ENCODE measurements at places on chromosomes 6 and 20.

GRCh38 chr6:119205911-119206618 lies 127.6 kb upstream of the FAM184A start:
- no peak for DNase-seq

DNA sequence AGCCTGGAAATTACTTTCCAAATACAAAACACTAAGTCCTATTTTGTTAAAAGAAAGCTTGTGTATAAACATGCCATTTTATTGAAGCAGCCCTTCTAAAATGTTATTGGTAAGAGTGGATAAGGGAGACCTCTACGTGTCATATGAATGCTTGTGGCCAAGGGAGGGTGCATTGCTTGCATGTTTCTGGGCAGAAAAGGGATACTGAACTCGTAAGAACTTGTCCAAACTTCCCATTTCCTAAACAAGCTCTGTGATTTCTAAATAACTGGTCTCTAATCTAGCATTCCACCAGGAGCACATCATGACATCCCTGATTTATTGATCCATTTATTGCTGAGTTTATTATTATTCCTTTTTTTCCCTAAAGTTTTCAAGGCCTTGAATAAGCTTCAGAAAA lies 474.1 kb downstream of the CD109 start:
- no peak for DNase-seq

- no peak for DNase-seq
Measured at GRCh38 chr20:15726416-15726815, 846.8 kb downstream of the KIF16B start.

- DNase-seq = no peak
Measured at GRCh38 chr6:5067305-5067704, 17.8 kb upstream of the PPP1R3G start.

- no peak for DNase-seq
Measured at GRCh38 chr6:33018418-33018817, 9.0 kb upstream of the HLA-DOA start.

GRCh38 chr20:58447511-58448391 lies 58.7 kb downstream of the VAPB start:
- DNase-seq = peak; percentile 29

DNA sequence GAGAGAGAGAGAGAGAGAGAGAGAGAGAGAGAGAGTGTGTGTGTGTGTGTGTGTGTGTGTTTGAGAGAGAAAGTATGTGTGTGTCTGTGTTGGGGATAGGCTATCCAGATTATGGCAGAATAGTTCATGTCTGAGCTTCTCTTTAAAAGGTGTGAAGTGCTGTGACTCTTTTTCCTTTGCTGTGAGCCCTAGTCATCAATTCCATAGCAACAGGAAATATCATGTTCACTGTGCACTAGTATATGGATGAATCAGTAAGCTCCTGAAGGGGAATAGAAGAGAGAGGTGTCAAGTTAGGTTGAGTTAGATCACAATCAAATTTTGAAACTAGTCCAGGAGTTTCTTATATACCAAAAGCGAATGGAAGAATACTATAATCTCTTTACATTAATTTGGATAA lies 318.7 kb downstream of the RFPL4B start:
- DNase-seq = no peak

GRCh38 chr20:58635279-58635665 lies 15.8 kb upstream of the STX16 start:
- DNase-seq = no peak

DNA sequence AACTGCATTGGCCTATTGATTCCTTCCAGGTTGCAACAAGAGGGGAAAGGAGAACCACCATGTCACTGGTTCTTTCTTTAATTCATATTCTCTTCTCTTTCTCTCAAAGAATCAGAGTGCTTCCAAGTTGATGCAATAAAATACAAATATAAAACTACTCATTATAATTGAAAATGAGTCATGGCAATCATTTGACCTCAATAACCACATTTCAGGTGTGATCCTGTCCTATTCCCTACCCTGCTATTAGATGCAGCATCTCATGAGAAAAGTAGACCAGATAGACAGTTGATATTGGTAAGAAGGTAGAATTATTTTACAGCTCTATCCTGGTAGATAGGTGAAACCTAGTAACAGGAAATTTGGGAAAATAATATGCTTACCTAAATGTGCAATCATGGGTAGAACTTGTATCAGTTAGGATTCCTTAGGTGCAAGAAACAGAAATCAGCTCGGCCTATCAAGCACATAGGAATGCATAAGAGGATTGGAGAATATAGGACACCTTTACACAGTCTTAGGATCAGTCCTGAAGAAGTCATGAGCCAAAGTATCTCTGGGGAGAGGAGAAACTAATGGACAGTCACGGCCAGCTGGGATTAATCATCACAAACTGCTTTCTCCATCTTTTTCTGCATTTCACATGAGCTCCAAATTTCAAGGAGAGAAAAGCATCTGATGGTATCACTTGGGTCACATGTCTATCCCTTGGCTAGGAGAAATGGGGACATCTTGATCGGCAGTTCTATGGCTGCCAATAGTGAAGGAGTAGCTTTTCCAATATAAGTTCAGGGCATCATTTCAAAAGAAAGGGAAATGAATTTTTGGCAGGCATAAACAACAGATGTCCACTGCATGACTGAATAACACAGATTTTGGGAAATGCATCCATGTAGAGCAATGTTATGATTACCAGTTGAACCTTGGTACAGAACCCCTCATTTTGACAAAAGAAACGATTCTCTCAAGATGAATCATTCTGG lies 19.3 kb upstream of the RNF146 start:
- no peak for DNase-seq

GRCh38 chr6:20705741-20706140 lies 171.5 kb downstream of the CDKAL1 start:
- no peak for DNase-seq

- DNase-seq = no peak
Measured at GRCh38 chr20:22688485-22688884, 104.1 kb upstream of the FOXA2 start.

DNA sequence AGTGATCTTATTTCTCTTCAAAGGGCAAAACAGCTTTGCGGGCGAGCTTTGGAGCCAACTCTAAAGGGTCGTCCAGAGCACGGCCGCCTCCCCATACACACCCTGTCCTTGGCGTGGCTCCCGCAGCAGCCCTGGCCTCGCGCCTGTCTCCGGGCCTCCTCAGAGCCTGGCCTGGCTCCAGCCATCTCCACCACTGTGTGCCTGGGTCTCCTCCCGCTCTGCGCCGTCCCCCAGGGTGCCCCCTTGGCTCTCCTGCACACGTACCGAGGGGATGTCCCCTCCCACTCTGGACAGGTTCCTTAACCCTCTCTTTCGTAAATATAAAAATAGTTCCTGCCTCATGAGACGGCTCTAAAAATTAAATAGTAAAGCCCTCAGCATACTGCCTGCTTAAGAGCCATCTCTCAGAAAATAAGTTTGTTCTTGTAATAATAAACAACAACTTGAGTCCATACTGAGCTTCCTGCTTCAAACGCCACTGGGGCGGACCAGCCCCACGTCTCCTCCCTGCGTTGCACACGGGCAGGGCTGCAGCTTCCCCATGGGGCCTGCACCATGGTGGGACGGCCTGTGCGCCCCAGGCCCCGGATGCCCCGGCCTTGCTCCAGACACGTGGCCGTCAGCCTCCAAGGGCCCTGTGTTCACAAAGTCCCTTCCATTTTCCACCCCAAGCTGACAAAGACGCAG lies 226.2 kb downstream of the TTLL2 start:
- DNase-seq = no peak

GRCh38 chr6:32203426-32204267 lies 11.2 kb upstream of the GPSM3 start:
- no peak for DNase-seq

- DNase-seq = no peak
Measured at GRCh38 chr20:19741924-19742323, 16.1 kb upstream of the RIN2 start.

DNA sequence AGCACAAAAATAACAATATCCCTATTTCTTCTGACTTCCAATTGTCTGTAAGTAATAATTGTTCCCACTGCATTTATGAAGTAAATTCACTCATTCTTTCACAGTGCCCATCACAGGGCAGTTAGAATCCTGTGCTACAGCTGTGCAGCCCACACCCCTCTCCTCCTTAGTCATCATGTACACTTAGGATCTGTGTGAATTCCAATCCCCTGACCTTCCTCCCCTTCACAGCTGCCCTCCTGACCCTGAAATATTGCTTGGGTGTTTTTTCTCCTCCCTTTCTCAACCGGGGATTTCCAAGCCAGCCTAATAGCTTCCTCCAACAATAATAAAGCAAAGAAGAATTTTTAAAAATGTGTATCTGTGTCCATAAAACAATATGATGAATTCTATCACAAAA lies 91.5 kb upstream of the BEND6 start:
- no peak for DNase-seq

- DNase-seq = no peak
Measured at GRCh38 chr6:113170454-113170853, 686.7 kb upstream of the MARCKS start.

DNA sequence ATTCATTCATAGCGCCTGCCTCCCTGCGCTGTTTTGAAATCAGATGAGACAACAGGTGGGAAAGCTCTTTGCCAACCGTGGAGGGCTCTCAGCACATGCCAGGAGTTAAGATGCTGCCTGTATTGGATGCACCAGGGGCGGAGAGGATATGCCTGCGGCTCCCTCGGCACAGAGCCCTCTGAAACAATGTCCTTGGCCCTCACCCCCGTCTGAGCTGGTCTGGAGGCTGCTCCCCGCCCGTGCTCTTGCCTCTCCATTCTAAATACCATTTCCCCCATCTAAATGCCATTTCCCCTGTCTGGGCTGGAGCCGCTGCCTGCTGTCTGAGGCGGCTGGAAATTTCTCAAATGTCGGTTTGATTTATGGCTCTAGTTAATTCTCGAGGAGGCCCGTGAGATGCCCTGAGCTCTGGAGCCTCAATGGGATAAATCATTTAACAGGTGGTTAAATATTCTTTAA lies 50.8 kb upstream of the MLN start:
- no peak for DNase-seq

GRCh38 chr6:26317503-26317902 lies 47.5 kb upstream of the BTN3A2 start:
- no peak for DNase-seq

DNA sequence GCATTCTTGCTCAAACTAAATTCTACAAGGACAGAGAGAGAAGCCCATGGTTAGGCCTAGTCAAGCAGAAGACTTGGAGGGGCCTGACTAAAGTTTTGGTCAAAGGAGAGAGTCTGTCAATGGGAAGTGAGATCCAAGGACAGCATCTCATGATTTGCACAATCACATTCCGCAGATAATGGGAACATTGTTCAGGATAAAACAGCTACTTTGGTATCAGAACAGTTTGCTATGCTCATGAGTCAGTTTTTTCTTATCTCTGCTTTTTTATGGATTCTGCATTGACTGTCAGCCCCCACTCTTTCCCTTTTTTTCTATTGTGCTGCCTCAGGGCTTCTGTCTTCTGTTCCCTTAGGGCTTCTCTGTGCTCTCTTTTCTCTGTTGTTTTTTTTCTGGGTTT lies 28.6 kb downstream of the AKAP7 start:
- no peak for DNase-seq

DNA sequence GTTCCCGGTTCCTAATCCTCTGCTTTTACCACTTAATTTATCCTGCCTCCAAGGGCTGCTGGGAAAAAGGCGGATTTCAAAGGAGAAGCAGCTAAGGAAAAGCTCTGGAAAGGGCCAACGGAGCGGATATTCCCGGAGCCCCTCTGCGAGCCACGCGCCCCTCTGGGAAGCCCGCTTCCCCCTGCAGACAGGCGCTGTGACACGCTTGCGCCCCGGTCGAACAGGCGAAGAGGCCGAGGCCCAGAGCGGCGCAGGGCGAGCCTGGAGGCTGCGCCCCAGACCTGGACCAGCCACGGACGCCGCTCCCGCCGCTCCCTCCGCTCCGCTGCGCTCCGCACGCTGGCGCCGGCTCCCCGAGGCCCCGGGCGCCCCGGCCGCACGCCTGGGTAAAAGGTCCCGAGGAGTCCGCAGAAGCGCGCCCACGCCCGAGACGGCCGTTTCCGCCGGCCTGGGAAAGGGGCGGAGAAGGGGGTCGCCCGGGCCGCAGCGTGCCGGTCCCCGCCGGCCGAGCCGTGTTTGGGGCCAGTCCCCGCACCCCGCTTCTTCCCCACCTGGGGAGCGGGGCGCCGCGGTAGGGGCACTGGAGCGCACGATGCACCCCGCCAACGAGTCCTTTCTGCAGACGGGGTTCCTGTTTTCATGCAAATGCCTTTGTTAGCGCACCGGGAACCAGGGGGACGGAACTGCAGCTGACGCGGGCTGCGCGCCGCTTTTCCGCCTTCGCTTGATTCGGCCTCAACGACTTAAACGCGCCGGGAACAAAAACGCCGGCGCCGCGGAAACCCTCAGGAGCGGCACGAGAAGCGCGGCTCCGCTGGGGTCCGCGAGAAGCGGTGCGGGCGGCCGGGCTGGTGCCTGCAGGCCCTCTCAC lies 91.9 kb upstream of the SIRPA start:
- peak; percentile 81 for DNase-seq

- no peak for DNase-seq
Measured at GRCh38 chr20:44954211-44954610, 6.0 kb downstream of the TOMM34 start.

DNA sequence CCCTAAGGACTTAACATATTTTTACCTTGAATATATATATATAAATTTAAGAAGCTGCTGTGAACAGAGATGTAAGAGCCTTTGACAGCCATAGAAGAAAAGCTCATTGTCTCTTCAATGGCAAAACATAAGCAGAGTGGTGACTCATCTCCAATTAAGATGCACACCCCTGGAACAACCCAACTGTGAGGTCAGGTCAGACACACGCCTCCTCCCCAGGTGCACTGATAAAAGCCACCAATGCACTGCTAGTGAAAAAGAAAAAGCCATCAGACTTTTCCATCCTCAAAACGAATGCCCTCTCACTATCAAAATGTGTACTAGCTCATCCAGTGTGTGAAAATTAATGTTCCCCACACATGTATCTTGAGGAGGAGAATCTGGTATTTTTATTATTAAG lies 100.1 kb downstream of the SMLR1 start:
- peak; percentile 57 for DNase-seq

DNA sequence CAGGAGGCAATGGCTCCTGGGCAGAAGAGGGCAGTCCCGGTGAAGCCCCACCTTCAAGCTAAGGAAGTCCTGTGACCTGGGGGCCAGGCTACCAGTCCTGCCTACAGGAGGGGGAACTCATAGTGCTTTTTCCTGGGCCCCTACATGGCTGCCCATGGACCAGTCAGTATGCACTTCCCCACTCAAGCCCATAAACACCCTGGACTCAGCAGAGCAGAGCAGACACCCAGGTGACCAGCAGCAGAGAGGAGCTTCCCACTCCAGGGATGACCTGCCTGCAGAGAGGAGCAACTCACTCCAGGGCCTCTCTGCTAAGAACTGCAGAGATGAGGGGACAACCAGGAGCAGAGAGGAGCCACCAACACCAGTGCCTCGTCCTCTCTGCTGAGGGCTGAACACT lies 14.3 kb upstream of the ABCC10 start:
- DNase-seq = no peak

GRCh38 chr20:57501461-57502335 lies 23.2 kb downstream of the CTCFL start:
- no peak for DNase-seq
